T-helper 2 cell treated with Interferon-gamma antibody and Interleukin-4, amounts not matched to agents 5 μg/mL and 100 μg/mL, for 36 hours (primary cell): ENCODE measurements at places on chromosomes 12 and 14.

- no peak for DNase-seq
These were observed 188.7 kb downstream of the TTC8 start for GRCh38 chr14:89013098-89013504.

DNA sequence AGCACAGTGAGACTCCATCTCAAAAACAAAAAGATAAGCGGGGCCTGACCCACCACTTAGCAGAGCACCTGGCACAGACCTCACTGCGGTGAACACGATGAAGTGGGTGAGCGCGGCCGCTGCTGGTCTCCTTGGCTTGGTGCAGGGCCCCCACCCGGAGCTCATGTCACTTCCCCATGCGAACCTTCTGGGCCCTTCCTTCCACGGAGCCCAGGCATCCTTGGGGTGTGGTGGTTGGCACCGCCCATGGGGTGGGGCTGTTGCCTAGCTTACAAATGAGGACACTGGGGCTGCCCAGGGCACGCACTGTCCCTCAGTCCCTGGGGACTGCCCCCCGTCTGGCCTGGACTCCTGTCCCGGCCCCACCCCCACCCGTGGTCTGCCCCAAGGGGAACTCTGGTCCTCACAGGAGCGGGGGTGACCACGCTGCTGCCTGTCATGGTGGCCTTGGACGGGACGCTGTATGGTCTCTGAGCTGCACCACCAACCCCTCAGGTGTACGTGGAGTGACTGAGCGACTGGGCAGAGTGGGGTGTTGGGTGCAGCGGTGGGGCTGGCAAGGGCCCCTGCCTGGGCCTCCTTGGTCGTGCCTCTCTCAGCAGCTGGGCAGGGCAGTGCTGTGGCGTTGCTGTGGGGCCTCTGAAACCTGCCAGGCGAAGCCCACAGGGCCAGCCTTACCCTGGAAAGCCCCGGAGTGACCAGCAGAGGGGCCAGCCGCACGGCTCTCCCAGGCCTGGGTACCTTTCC is 15.3 kb downstream of the FBRSL1 start:
- no peak for DNase-seq

- no peak for DNase-seq
These were observed 1330.7 kb upstream of the TMEM132C start for GRCh38 chr12:126936181-126936851.

DNA sequence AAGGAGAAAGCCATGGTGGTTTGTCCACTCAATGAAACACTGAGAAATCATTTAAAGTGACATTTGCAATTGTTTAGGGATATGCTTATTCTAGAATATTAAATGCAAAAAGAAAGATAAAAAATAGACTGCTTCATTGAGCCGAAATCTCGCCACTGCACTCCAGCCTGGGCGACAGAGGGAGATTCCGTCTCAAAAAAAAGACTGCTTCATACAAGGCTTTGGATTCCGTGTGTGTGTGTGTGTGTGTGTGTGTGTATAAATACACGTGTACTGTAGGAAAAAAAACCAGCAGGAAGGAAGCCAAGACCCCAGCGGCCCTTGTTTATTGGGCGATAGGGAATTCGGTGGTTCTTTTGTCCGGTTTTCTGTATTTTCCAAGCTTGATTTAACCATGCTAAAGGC is 3.2 kb upstream of the ZNF839 start:
- DNase-seq = peak; percentile 39

DNA sequence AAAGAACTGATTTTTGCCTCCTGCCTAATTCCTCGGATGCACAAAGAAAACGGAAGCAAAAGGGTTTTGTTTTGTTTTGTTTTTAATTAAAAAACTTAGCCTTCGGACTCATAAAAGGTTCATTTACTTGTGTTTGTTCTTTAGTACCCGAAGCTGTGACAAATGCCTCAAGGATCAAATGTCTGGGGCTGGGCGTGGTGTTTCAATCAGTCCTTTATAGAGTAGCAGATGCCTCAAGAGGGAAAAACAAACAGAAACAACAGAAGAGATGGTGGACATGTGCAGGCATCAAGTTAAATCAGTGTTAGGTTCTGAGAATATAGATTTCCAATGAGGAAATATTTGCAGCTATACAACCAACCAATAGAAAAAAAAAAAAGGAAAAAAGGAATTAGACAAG is 1.6 kb upstream of the WIF1 start:
- DNase-seq = no peak

- DNase-seq = no peak
These were observed 29.1 kb upstream of the SYT1 start for GRCh38 chr12:78835493-78835892.

GRCh38 chr14:53655080-53655785 is 301.4 kb downstream of the BMP4 start:
- no peak for DNase-seq

GRCh38 chr14:87676814-87677437 is 316.1 kb downstream of the GALC start:
- no peak for DNase-seq

DNA sequence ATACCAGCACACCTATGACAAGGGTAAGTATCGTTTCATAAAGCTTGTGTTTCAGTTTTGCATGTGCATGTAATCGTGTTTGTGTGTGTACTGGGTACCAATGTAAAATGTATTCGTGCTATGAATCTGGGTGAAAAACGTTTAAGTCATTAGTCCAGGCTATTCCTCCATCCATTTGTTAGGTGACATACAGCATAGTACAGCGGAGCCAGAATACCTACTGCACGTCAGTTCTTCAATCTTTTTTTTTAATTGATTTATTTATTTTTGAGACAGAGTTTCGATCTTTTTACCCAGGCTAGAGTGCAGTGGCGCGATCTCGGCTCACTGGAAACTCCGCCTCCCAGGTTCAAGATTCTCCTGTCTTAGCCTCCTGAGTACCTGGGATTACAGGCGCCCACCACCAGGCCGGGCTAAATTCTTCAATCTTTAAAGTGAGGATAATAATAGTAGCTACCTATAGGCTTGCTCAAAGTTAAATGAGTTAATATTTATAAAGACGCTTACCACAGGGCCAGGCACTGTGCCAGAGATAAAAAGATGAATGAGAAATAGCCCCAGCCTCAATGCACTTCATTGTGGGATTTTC is 661 bp upstream of the RPS26 start:
- DNase-seq = no peak

DNA sequence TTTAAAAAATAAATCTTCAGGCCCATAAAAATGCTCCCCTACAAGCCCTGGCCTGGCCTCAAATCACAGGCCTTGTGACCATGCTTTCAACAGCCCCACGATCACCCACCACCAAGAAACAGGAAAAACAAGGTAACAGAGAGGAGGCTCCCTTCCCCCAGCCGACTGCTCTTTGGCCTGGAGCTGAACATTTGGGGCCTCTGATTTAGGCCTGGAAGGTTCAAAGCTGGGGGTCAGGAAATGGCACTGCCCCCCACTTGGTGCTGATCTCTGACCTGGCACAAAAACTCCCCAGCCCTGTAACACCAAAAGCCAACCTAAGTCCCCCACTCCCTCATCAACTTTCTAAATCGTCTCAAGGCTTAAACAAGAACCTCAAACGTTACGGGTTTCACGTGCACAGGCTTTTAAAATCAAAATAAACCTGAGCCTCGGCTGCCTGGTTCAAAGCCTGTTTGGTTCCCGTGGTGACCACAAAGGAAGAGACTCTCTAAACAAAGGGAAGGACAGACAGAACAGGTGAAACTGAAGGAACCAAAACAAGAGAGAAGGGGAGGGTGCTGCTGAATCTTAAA is 9.0 kb downstream of the ACTN1 start:
- no peak for DNase-seq

- no peak for DNase-seq
These were observed 394.8 kb downstream of the LRFN5 start for GRCh38 chr14:42001431-42001830.

GRCh38 chr12:14164266-14164665 is 182.9 kb upstream of the GRIN2B start:
- DNase-seq = no peak

- DNase-seq = no peak
These were observed 448 bp downstream of the TSPAN9 start for GRCh38 chr12:3077572-3078081.

GRCh38 chr12:114888448-114888847 is 204.5 kb upstream of the TBX3 start:
- DNase-seq = no peak

GRCh38 chr12:78562368-78563205 is 302.0 kb upstream of the SYT1 start:
- DNase-seq = no peak

DNA sequence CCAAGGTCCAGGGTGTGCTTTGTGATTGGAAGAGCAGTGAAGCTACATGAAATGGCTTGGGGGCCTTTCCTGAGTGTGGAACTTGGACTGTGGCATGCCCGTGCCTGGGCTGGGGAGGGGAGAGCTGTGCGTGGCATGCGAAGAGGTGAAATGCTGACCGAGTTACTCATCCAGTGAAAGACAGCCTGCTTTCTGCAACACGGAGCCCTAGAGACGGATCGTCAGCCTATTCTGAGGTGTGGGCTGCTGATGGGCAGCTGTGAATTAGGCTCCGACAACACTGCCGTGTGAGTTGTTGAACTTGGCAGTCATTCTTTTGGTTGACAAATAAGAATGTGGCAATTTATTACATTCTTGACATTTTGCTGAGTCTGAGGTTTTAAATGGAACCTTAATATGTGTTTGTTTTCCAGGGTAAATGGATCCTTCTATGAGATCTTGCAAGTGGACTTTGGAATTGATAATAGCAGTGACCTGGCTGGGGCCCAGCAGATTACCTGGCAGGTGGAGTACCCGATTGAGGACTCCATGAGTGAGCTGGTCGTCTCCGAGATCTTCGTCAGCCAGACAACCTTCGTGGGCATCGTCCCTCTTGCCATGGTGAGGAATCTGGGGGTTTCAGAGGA is 453.9 kb downstream of the AACS start:
- DNase-seq = no peak

DNA sequence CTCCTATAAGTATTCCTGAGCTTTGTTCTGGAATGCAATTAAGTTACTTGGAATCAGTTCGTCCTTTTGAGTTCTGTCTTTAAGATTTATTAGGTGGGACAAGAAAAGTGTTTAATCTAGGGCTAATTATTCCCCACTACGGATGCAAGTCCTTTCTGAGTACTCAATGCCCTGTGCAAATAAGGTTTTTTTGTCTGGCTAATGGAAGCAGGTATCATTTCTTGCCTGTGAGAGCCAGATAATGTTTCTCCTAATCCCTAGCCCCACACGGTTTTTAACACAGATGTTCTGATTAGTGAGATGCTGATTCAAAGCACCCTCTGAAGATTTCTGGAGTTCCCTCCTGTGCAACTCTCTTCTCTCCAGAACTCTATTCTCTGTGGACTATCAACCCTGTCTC is 296.6 kb upstream of the PRICKLE1 start:
- DNase-seq = no peak

DNA sequence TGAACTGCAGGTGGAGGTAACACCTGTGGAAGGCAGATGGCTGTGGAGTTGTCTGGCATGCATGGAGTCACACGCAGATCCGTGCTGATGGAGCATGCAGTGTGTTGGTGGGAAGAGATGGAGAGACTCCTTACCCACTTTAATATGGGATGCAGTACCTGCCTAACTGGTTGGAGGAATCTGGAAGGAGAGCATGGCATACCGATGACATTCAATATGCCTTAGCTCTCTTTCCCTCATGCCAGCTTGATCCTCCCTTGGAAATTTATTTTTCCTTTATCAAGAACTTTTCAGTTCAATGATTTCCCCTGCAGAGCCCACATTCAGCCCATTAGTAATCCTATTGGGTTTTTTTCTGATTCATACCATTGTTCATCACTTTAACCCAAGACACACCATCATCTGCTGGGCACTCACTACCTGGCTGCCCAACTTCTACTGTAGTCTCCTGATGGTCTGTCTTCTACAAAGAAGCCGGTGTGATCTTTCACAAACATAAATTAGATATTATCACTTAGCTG is 25.9 kb upstream of the NR2C1 start:
- no peak for DNase-seq

- no peak for DNase-seq
These were observed 619.2 kb upstream of the LRFN5 start for GRCh38 chr14:40987481-40987880.

- no peak for DNase-seq
These were observed 89.2 kb downstream of the NUAK1 start for GRCh38 chr12:106049546-106049945.

GRCh38 chr14:25464078-25464477 is 414.1 kb upstream of the STXBP6 start:
- no peak for DNase-seq

GRCh38 chr14:22489957-22490950 is 98.8 kb downstream of the DAD1 start:
- no peak for DNase-seq

DNA sequence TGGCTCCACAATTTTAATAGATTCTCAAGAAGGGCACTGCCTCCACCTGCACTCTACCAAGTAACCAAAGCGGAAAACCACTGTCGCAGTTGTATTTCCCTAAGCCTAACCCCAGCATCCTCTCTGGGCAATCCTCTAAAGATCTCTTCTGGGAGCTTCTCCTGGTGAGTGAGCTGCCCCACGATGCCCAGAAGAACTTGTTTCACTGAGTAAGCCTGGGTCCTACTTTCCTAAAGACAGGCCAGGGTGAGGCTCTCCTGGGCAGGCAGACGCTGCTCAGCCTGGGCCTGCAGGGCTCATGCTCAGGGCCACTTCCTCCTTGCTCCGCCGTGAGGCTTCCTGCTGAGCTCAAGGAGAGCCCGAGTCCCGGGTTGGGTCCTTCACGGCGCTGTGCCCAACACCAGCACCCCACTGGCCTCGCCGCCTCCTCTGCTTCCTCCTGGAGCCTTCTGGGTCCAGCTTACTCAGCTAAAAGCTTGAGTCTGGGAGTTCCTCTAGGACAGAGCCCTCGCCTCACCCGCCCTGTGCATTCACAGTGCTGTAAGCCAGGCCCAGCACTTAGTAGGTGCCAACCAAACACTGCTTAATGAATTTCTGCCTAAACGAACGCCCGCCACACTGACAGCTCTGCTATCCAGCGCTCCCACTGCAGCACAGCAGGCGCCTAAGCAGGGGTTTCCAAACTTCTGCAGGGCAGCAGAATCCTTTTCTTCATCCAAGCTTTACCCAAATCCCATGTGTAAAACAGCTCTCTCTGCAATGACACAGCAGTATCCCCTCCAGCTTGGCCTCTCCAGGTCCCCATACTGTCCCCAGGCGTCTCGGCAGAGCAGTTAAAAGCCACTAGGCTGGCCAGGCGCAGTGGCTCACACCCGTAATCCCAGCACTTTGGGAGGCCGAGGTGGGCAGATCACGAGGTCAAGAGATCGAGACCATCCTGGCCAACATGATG is 5.7 kb downstream of the RAB35 start:
- DNase-seq = peak; percentile 44

GRCh38 chr14:91286530-91286937 is 42.0 kb upstream of the GPR68 start:
- DNase-seq = peak; percentile 61

DNA sequence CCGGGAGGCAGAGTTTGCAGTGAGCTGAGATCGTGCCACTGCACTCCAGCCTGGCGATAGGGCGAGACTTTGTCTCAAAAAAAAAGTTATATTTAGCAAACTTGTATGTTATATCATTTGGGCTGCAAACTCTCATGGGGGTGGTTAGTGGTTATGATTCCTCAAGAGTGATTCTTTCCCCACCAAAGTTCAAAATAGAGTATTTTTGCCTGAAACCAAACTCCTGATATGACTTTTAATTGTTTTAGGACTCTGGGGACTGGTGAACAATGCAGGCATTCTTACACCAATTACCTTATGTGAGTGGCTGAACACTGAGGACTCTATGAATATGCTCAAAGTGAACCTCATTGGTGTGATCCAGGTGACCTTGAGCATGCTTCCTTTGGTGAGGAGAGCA is 18.6 kb downstream of the HSD17B6 start:
- no peak for DNase-seq

- no peak for DNase-seq
These were observed 132.3 kb downstream of the CHST11 start for GRCh38 chr12:104588921-104589590.

GRCh38 chr14:105422695-105423487 is 3.3 kb downstream of the MTA1 start:
- no peak for DNase-seq
